Activated CD4-positive, CD25-positive, alpha-beta regulatory T cell (primary cell): ENCODE measurements at places on chromosomes 12 and 14.

- DNase-seq: no peak
Measured at GRCh38 chr12:112170376-112170775, 45.0 kb downstream of the TRAFD1 start.

GRCh38 chr14:100860556-100861187 is 34.8 kb downstream of the MEG3 start:
- no peak for DNase-seq

DNA sequence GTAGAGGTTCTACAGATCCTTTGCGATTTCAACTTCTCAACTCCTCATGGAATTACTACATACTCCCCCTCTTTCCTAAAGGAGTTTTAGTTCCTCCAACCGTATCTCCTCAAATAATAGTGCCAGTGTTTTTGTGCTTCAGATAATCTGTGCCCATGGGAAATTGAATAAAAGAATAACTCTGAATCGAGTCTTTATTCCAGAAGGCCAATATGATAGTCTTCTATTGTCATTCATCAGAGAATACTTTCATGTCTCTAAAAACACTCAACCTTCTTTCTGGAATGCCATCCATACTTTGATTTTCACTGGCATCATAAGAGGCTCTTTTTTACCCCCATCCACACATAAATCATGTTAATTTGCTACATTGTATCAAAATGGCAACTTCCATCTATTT is 911.3 kb upstream of the USP15 start:
- no peak for DNase-seq

DNA sequence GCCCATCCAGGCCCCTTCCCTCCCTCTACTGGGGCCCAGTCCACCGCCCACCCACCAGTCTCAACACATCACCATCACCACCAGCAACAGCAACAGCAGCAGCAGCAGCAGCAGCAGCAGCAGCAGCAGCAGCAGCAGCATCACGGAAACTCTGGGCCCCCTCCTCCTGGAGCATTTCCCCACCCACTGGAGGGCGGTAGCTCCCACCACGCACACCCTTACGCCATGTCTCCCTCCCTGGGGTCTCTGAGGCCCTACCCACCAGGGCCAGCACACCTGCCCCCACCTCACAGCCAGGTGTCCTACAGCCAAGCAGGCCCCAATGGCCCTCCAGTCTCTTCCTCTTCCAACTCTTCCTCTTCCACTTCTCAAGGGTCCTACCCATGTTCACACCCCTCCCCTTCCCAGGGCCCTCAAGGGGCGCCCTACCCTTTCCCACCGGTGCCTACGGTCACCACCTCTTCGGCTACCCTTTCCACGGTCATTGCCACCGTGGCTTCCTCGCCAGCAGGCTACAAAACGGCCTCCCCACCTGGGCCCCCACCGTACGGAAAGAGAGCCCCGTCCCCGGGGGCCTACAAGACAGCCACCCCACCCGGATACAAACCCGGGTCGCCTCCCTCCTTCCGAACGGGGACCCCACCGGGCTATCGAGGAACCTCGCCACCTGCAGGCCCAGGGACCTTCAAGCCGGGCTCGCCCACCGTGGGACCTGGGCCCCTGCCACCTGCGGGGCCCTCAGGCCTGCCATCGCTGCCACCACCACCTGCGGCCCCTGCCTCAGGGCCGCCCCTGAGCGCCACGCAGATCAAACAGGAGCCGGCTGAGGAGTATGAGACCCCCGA is 6.8 kb upstream of the RNU7-1 start:
- DNase-seq: no peak

DNA sequence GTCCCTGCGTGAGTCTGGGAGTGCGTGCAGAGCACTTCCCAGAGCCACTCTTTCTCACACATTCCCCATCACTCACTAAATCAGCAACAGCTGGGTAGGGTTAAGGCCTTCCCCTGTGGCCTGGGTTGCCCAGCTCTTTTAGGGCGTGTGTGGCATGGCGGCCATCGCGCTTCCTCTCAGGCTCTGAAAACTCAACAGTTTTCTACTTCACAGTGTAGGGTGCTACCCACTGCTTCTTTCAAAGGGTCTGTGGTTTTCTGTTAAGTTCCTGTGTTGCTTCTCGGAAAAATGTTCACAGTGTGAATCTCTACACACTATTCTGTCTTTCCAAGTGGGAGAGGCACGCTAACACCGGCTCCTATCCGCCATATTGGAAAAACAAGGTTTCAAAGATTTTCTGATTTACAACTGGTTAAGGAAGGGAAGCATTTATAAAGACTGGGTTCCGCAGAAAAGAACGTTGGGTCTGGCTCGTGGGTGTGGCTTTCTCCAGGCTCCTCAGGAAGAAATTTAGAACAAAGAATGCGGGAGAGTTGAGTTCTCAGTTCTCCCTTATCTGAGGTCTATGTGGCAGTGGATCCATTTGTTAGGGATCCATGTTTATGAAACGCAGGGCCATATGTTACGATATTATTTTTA is 34.9 kb upstream of the AEBP2 start:
- DNase-seq: no peak

GRCh38 chr12:97564236-97564635 is 101.6 kb downstream of the RMST start:
- DNase-seq: no peak

- DNase-seq: no peak
Measured at GRCh38 chr12:132389026-132389425, 59.6 kb upstream of the GALNT9 start.
